ENCODE measurements at places on chromosomes 4 and X. TPM values are rescaled to one million over a fixed set of nuclear protein-coding genes. Genes with fewer than 3 reads are reported as not detected.

GRCh38 chr4:3489451-3489962 is 26.4 kb downstream of the DOK7 start:
- DNase-seq, result no peak

- DNase-seq, result no peak
Observed at GRCh38 chrX:39577985-39578869, 519.5 kb downstream of the BCOR start.

GRCh38 chr4:169335331-169335730 is 64.6 kb upstream of the SH3RF1 start:
- no peak for DNase-seq

DNA sequence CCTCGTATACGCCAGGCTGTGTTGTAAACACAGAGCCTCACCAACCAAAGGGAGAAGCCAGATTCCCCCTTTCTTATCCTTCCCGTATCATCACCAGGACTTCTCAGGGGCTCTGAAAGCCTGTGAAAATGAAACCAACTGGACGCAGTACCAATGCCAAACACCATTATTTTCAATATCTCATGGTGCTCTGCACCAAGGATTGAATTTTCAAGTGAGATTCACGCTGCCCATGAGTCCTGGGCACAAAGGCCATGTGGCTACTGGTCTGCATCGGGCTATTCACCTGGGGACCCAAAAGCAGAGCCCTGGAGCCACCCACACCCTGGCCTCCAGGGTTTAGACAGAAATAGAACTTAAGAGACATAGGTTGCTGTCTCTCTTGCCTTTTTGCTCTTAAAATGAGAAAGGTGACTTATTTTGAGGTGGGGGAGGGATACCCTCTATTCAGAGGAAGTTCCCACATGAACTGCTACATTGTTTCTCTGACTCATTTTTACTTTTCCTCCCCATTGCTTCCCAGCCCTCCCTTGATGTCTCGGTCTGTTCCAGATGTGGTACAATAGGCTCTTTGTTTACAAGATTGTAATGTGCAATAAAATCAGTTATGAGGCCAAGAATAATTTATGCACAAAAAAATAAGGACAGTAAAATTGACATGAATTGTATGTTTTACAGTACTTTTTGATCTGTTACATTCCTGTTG is 55.4 kb downstream of the MAML3 start:
- no peak for DNase-seq

GRCh38 chr4:61922766-61923165 is 722.6 kb downstream of the ADGRL3 start:
- no peak for DNase-seq

- no peak for DNase-seq
Observed at GRCh38 chrX:21711129-21711847, 46.6 kb downstream of the SMPX start.

DNA sequence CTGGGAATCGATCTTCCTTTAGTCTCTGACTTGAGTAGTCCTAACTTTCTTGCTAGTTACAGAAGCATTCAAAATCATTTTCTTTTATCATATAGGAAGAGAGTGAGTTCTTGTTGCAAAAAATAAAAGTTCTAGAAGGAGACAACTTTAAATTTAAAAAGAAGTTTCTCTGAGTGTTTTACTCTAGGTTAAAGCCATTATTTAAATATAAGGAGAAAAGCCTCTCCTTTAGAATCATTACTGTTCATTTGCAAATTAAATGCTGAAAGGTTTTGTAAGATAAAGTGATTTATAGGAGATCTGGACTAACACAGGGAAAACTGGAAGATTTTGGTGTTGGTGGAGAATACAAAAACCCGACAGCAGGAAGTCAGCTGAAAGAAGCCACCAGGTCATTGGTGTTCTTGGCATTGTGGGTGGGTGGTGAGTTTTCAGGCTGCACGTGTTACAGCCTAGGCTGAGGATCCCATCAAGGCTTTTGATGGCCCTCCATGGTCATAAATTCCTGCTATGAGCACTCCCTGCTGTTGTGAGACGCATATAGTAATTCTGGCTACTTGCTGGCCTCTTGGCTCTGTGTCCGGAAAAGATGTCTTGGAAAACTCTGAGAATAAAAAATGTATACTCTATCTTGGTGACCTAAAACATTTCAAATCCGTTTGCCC is 81.6 kb downstream of the GPAT3 start:
- DNase-seq, result no peak

GRCh38 chr4:128668566-128668965 is 140.9 kb upstream of the JADE1 start:
- DNase-seq, result no peak

- DNase-seq, result no peak
Observed at GRCh38 chr4:144670776-144671175, 24.8 kb downstream of the HHIP start.

- DNase-seq, result no peak
Observed at GRCh38 chr4:88240297-88240714, 44.1 kb downstream of the PPM1K start.

- DNase-seq, result no peak
Observed at GRCh38 chr4:153488006-153488891, 22.1 kb downstream of the TMEM131L start.

DNA sequence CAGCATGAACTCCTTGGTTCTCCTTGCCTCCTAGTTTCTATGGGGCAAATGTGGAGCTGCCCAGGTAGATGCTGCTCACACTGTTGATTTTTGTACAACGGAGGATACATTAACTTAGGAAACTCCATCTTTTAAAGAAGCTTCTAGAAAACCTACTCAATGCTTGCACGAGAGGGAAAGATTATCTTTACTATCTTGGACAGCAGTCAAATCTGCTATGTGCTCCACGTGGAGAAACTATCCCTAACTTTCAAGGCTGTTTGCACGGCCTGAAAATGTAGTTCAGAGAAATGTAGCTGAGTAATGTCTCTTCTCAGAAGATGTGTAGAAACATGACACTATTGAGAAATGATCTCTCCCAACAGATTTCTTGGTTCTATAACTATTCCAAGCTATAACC is 1530.9 kb upstream of the PABPC4L start:
- DNase-seq, result no peak

DNA sequence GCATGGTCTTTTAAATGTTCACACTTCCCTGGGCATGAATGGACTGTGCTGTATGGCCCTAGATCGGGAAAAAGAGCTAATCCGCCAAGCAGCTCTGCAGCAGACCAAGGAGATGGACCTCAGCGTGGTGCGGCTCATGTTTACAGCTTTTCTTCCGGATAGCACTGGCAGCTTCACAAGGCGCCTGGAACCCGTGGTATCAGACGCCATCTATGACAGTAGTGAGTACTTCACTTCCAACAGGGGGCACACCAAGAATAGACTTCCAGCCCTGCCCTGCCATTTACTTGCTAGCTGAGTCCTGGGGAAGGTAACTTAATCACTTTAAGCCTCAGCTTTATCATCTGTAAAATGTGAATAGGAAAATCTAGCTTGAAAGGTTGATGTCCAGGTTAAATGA is 77.7 kb downstream of the NFKB1 start:
- no peak for DNase-seq

GRCh38 chr4:24800325-24800895 is 5.0 kb downstream of the SOD3 start:
- DNase-seq, result no peak

GRCh38 chrX:78944351-78944750 is 840 bp upstream of the P2RY10 start:
- no peak for DNase-seq

- DNase-seq, result no peak
Observed at GRCh38 chrX:10514891-10515290, 105.5 kb downstream of the MID1 start.

GRCh38 chr4:165378745-165379677 is at the start of gene CPE:
Gene CPE (plus strand): TSS chr4:165379008. CDS start chr4:165379222, 214 bp downstream.
- DNase-seq, result no peak

DNA sequence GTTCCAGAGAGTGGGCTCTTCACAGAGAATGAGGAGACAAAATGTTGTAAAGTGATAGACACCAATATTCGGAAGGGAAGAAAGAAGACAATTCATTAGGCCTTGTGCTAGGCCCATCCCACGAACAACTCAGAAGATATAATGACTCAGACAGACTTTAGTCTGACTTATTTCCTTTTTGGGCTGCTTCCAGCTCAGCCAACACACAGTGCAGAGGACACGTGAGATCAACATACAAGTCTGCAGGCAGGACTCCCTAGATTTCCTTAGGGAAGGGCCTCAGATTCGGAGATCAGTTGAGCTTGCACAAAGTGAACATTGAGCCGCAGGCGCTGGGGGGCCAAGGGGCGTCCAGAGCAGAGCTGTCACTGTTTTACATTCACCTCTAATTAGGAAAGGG is 290.7 kb upstream of the TENM3 start:
- no peak for DNase-seq

GRCh38 chrX:23745786-23746185 is 2.7 kb upstream of the ACOT9 start:
- DNase-seq, result no peak

DNA sequence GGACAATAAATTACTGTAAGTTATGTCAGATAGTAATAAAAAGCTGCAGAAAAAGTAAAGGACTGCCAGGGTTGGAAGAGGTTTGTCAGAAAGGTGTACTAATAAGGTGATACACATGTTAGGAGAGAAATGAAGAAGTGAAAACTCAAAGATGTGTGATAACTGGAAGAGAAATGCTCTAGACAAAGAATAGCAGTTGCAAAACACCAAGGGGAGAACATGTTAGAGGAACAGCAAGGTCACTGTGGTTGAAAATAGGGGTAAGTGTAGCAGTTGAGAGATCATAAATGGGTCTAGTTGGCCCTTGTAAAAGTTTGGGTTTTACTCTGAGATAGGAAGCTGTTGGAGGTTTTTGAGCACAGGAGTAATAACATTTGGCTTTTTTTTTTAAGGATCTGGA is 46.9 kb downstream of the HSPA4L start:
- DNase-seq, result no peak

GRCh38 chr4:146029147-146029546 is 90.5 kb upstream of the ZNF827 start:
- DNase-seq, result no peak

- no peak for DNase-seq
Observed at GRCh38 chr4:124202099-124202498, 510.4 kb downstream of the ANKRD50 start.

DNA sequence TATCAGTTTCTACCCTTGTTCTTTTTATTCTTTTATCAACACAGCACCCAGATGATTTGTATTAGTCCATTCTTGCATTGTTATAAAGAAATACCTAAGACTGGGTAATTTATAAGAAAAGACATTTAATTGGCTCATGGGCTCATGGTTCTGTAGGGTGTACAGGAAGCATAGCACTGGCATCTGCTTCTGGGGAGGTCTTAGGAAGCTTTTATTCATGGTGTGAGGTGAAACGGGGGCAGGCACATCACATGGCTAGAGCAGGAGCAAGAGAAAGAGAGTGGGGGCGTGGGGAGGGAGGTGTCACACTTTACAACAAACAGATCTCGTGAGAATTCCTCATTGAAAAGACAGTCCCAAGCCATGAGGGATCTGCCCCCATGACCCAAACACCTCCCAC is 285.3 kb downstream of the SMARCA1 start:
- no peak for DNase-seq

- no peak for DNase-seq
Observed at GRCh38 chrX:29640106-29640505, 575.3 kb upstream of the MAGEB2 start.

DNA sequence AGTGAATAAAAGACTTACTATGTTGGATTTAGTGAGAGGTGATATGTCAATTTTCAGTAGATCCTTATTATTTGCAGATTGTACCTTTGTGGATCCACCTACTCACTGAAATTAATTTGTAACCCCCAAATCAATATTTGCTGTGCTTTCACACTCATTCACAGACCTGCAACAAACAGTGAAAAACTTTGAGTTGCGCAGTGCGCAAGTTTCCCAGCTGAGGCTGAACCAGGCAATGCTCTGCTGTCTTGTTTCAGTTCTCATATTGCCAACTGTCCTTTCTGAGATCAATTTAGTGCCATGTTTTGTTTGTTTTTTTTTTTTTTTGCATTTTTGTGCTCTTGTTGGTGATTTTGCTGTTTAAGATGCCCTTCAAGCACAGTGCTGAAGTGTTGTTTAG is 40.8 kb upstream of the LEF1 start:
- no peak for DNase-seq

GRCh38 chrX:54171527-54172250 is 11.4 kb downstream of the FAM120C start:
- no peak for DNase-seq

DNA sequence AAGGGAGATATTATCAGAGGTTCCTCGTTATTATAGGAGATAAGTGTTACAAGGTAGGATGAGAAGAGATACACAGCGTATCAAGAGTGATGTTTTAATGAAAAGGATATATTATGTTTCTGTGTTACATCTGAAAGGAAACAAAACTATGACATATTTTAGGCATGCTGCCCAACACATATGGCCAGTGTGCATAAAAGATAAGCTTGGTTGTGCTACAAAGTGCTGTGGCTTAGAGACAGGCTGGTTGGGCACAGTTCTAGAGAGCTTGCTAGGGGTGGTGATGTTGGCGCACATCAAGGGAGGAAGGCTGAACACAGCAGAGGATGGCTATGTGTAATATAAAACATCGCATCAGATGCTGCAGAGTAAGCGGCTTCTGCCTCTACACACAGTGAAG is 42.4 kb downstream of the TRAM1L1 start:
- DNase-seq, result no peak

DNA sequence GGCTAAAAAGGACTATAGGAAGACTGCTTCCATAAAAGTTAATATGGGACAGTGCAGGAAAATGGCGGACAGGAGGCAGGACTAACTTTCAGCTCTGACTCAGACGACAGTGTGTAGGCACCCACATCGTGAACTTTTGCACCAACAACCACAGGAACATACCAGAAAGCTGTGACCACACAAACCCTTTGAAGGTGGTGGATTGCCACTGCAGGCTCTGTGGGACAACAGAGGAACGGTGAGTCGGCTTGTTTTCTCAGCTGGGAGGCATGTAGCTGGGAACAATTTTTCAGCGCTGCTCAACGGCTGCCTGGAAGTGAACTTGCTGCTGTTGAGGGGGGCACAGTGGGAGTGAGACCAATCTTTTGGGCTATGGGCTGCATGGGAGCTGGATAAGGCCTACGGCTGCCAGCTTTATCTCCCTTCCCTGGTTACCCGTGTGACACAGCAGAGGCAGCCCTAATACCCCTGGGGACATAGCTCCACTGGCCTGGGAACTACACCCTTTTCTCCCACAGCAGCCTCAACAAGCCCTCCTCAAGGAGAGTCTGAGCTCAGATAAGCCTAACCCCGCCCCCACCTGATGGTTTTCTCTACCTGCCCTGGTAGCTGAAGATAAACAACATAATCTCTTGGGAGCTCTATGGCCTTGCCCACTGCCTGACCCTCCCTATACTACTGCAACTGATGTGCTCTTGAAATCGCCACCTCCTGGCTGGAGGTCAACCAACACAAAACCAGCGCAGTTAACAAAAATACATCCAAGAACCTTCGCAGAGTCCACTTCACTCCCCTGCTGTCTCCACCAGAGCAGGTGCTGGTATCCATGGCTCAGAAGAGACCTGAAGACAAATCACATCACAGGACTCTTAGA is 1537.0 kb downstream of the C4orf33 start:
- DNase-seq, result no peak

Gene WWC2
- polyA plus RNA-seq, result 51.7 TPM

Gene SPATA4
- polyA plus RNA-seq, result 1.1 TPM

Gene ATG4A
- polyA plus RNA-seq, result 12.3 TPM

Gene VCX3B
- not detected for polyA plus RNA-seq

Gene SPINK2
- polyA plus RNA-seq, result 0.49 TPM

Gene TEX13D
- polyA plus RNA-seq, result not detected

Gene P2RY8
- 0.96 TPM for polyA plus RNA-seq

Gene DKK2
- polyA plus RNA-seq, result 1.9 TPM

Gene H2BW2
- polyA plus RNA-seq, result 1.00 TPM

Gene DCAF12L2
- 2.2 TPM for polyA plus RNA-seq

Gene TEX13C
- not detected for polyA plus RNA-seq

Gene PRR32
- polyA plus RNA-seq, result not detected

Gene HHIP
- 2.3 TPM for polyA plus RNA-seq

Gene TASL
- 0.56 TPM for polyA plus RNA-seq

Gene TRIM60
- polyA plus RNA-seq, result 0.07 TPM

Gene DGKK
- 11.3 TPM for polyA plus RNA-seq
